ENCODE measurements at places on chromosomes 13 and 19.

GRCh38 chr13:21078501-21078900 lies 17.1 kb upstream of the LATS2 start:
- DNase-seq, result no peak

DNA sequence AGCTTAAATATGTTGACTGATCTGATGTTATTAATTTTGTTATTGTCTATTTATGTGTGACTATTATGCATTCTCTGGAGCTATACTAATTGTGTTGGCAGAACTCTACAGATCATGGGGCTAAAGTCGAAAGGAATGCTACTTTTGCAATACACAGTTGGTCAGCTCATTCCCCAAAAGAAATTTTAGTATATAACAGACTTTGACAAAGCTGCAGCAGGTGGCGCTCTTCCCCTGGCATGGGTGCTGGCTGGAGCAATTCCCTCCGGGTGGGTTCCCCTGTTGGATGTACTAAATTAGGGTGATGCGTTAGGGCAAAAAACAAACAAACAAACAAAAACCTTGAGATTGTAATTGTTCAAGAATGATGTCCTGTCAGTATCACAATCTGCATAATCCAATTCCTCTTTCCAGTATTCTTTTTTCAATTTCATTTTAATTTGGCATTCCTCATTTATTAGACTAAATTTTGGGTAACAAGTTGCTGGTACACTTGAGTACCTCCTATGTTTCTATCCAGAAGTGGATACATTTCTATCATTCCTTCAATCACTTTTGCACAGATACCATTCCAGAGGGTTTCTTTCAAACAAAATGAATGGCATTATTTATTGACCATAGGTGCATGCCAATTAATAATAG lies 322.8 kb upstream of the EDNRB start:
- DNase-seq, result peak; percentile 44

DNA sequence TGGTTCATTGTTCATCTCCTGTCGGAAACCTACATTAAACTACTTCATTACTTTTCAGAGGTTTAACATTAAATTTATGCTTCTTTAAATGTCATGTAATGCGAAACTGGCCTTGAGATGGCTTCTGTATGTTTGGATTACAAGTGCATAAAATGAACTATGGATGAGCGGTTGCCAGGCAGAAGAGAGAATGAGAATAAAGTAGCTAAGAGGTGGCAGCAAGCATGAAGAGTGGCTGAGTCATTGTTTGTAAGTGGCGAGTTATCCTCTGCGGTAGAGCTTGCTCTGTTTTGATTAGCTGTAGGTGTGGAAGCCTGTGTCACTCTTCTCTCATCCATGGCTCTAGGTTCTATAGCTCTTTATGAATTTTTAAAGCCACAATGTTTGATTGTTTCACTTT lies 1139.6 kb upstream of the PCDH9 start:
- DNase-seq, result no peak

DNA sequence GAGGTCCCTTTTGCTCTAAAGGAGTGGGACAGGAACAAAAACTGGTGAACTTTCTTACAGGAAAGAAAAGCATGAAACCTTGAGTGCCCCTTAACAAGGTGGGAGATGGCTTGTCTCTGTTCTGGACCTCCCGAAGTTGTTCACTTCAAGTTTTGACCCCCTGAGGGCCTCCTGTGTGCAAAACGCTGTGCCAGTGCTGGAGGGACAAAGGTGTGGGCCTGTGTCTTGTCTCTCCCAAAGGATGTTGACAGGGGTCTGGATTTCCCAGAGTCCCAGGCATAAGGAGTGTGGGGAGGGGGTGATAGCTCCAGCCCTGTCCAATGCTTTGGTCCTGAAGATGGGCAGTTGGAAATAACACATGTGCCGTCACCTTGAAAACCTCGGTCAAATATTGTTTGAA lies 6.5 kb downstream of the ZNF536 start:
- no peak for DNase-seq

DNA sequence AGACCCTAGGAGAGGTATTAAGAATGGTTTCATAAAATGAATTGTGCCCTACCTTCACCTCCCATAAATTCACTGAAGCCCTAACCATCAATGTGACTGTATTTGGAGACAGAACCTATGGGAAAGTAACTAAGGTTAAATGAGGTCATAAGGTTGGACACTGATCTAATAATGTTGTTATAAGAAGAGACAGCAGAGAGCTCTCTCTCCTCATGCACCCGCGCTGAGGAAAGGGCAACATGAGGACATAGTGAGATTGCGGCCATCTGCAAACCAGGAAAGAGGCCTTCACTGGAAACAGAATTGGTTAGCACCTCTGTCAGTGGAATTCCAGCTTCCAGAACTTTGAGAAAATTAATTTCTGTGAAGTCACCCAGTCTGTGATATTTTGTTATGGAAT lies 1396.1 kb upstream of the MIR17HG start:
- DNase-seq, result no peak

GRCh38 chr13:75055296-75055695 lies 426.7 kb downstream of the TBC1D4 start:
- no peak for DNase-seq

GRCh38 chr19:998064-998463 lies 2.2 kb upstream of the GRIN3B start:
- no peak for DNase-seq

- DNase-seq, result no peak
These were observed 7.3 kb downstream of the TBC1D17 start for GRCh38 chr19:49884760-49885159.

DNA sequence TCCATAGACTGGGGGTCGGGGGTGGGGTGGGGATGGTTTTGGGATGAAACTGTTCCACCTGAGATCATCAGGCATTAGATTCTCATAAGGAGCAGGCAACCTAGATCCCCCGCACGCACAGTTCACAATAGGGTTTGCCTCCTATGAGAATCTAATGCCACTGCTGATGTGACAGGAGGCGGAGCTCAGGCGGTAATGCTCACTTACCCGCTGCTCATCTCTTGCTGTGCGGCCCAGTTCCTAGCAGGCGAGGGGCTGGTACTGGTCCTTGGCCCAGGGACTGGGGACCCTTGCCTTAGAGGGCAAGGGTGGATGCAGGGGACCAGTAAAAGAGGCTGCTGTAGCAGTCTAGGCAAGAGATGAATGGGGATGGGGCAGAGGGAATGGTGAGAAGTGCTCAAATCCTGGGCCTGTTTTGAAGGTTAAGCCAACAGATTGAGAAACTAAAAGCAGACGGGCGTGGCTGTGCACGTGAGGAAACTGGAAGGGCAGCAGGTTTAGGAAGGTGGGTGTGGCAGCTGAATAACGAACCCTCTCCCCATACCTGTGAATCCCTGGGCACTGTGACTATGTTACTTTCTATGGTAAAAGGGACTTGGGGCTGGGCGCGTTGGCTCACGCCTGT lies 1.5 kb upstream of the ERICH4 start:
- no peak for DNase-seq

DNA sequence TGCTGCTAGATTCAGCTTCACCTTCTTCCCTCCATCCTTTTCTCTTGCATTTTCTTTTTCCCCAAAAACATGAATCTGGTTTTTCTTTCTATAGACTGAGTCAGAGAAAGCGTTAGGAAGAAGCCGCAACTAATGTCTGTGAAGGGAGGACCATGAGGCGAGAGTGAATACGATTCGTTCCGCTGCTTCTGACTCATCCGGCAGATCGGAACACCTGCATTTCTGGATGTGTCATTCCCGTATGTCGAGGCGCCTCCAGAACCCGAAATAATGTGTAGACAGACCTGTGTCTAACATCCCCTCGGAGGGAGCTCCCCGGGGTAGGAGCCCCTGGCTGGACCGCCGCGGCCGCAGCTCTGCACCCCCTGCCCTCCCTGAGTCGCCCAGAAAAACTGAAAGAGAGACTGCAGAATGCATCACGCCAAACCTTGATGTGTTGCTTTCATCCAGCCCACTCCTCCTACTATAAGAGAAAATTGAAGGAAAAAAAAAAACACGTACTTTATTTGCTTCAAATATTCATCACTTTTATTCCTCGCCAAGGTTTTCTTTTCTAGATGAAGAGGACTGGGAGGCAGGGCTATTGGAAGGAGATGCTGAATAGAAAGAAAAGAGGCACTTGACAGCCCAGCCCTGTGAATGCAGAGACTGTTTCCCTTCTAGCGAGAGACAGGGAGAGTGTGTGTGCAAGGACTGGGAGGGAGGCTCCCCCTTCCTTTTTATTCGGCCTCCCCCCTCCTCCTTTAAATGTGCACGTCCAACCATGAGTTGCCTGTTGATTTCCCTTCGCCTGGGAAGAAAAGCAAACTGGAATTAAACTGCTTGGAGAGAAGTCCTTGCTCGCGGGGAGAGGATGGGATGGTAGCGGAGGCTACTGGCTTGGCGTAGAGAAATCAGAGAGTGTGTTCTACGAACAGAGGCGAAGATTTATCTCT lies 616 bp upstream of the PCDH17 start:
- no peak for DNase-seq

GRCh38 chr19:12544401-12544876 lies 6.8 kb downstream of the ZNF564 start:
- no peak for DNase-seq

DNA sequence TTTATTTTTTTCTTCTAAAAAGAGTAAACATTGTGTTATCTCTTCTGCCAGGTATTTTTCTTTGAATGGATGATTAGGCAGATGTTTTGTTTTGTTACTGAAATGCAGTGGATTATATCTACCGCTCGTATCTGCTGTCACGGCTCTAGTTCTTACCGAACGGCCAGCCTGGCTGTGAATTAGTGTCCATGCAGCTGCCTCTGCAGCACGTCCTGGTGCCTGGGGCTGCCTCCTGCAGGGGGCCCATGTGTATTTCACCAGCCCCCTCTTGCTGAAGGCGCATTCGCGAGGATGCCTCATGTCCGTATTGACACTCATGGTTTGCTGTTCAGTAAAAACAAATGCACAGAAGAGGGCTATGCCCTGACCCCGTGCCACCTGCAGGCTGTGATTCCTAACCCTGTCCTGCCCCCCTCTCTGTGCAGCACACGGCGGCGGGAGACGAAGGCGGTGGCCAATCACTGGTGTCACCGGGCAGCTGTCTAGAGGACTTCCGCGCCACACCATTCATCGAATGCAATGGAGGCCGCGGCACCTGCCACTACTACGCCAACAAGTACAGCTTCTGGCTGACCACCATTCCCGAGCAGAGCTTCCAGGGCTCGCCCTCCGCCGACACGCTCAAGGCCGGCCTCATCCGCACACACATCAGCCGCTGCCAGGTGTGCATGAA lies 49.9 kb downstream of the RAB20 start:
- DNase-seq, result no peak

GRCh38 chr13:49532593-49532992 lies 36.8 kb downstream of the PHF11 start:
- DNase-seq, result no peak

GRCh38 chr13:35630551-35631275 lies 154.2 kb upstream of the MAB21L1 start:
- no peak for DNase-seq

- no peak for DNase-seq
These were observed 10.2 kb downstream of the HNRNPM start for GRCh38 chr19:8455018-8455417.

GRCh38 chr19:45069056-45069455 lies 7.2 kb downstream of the ZNF296 start:
- DNase-seq, result no peak

DNA sequence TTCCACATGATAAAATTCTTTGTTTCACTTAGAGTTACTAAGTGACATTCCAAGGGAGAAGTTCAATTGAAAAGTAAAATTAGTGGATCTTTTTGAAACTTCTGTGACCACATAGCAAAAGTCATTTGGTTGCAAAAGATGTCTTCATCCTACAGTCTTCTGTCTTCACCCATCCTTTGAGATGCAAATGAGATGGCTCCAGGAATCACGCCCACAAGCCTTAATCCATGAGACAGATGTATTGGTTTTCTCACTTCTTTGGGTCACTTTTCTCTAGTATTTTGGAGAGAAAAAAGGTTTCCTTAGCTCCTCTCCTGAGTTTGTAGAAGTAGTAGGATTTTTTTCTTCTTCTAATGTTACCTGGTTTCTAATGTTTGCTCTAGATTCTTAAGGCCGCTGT lies 259.5 kb upstream of the SLC10A2 start:
- no peak for DNase-seq

GRCh38 chr19:35195830-35196229 lies 32.7 kb downstream of the FAM187B start:
- DNase-seq, result no peak

GRCh38 chr13:63288576-63288975 lies 1872.9 kb upstream of the PCDH20 start:
- DNase-seq, result no peak

DNA sequence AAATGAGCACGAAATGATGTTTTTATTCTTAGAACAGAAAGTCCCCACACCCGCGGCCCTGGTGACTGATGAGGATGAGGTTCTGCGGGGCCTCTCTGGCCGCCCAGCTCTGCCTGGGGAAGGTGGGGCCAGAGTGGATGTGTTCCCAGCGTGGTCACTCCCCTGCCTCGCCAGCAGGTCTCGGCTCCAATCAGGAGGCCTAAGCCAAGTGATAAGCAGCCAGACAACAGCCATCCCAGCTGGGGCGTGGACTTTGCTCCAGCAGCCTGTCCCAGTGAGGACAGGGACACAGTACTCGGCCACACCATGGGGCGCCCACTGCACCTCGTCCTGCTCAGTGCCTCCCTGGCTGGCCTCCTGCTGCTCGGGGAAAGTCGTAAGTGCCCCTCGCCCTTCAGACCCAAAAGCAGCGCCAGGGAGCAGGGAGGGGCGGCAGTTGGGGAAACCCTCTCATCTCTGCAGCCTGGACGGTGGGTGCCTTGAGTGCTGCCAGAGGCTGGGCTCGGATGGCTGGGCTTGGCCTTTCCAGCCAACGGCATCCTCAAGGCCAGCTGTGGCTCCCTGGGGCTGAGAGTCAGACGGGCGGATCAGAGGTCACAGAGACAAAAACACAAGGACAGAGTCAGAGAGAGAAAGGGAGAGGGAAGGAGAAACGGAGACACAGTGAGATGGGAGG lies at the start of gene F10:
TSS of gene F10 (plus strand) at position 250 of the 676 bp plus-strand sequence. CDS start at position 307, 57 bp downstream.
- no peak for DNase-seq

DNA sequence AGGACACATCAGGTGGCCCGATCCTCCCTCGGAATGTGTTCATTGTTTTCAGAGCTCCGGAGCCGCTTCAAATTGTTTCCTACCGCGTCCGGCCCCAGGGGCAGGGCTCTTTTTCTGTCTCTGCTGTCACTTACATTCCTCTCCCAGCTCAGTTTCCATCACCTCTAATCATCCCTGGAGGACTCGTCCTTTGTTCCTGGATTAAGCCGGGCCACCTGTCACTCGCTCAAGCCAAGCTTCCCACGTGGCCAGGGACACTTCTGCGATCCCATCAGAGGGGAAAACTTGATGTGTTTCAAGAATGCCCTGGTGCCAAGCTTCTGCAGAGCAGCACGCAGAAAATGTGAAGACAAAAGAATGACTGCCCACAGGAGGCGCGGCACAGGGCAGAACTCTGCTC lies 13.5 kb downstream of the IL17D start:
- DNase-seq, result no peak

GRCh38 chr19:1979642-1980041 lies 35.9 kb downstream of the BTBD2 start:
- DNase-seq, result no peak

- no peak for DNase-seq
These were observed 69.3 kb downstream of the NUFIP1 start for GRCh38 chr13:44920013-44920412.

GRCh38 chr13:89497658-89498057 lies 1826.5 kb downstream of the SLITRK5 start:
- DNase-seq, result no peak

GRCh38 chr13:20940083-20940482 lies 37.5 kb upstream of the XPO4 start:
- no peak for DNase-seq

All from DND-41 (cell line).